ENCODE measurements at places on chromosomes 3 and 15. TPM values are rescaled to one million over a fixed set of nuclear protein-coding genes. Genes with fewer than 3 reads are reported as not detected.

The TTLL13 gene
- not detected for total RNA-seq

The GCSAM gene
- not detected for total RNA-seq

- DNase-seq, result no peak
These were observed 702.0 kb downstream of the GRM7 start for GRCh38 chr3:7562892-7563291.

The REC114 gene
- not detected for total RNA-seq

The PP2D1 gene
- total RNA-seq, result not detected

The HLTF gene
- 24.6 TPM for total RNA-seq

- DNase-seq, result peak; percentile 45
These were observed 269.5 kb downstream of the SUCLG2 start for GRCh38 chr3:67384760-67385397.

The FOXB1 gene
- total RNA-seq, result not detected

- DNase-seq, result no peak
These were observed 269.4 kb upstream of the RGMA start for GRCh38 chr15:93358166-93359059.

DNA sequence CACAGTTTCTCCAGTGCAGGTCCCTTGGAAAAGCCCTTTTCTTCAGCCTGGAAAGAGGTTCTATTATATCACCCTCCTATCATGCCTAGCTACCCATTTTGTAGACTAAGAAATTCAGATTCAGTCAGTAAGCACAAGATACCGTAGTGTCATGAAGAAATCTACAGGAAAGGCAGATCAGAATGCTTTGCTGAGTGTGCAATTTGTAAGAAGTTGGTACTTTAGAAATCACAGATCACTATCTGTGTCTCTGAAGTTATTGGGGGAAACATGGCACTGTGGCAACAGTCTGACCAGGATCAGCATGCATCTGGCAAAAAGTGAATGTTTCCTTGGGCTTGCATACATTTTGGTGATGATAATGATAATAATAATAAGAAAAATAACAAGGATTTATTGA is 531.8 kb downstream of the EPHB1 start:
- no peak for DNase-seq

GRCh38 chr15:99476413-99477222 is 89.2 kb upstream of the MEF2A start:
- DNase-seq, result peak; percentile 84

DNA sequence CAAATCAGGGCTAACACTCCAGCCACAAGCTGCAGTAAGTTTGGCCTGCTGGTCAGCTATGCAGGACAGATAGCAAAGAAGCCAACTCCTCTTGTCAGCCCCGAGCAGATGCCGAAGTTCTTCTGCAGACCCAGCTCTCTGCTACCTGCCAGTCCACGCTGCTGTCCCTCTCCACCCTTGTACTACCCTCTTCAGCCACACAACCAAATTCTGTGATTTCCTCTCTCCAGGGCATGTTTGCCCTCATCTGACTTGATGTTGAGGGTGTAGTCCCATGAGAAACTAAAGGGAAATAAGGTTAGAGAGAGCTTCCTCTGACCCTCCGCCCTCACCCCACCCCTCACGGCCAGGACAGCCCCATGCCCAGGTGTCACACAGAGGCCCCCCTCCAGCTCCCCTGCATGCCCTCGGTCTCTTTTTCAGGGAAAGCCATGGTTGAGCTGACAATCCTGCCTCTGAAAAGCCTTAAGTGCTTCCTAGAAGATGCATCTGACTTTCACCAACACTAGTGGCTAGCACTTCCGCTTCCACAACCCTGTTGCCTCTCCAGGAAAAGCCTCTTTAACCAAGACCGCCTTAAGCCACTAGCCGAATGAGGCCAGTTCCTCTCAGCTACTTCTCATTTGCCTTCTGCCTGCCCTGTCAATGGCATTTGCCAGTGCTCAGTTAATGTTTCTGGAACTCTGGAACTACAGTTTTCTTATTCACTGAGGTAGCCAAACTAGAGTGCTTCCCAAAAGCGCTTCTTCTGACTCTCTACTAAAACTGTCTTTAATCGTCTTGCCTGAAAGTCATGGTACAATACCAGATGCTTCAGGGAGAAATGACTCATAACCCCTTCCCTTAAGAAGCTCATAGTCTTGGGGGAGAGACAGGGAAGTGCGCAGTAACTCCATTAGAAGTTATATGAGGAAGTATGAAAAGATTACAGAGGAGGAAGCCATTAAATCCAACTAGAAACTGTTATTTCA is 300.4 kb upstream of the STT3B start:
- DNase-seq, result peak; percentile 49

DNA sequence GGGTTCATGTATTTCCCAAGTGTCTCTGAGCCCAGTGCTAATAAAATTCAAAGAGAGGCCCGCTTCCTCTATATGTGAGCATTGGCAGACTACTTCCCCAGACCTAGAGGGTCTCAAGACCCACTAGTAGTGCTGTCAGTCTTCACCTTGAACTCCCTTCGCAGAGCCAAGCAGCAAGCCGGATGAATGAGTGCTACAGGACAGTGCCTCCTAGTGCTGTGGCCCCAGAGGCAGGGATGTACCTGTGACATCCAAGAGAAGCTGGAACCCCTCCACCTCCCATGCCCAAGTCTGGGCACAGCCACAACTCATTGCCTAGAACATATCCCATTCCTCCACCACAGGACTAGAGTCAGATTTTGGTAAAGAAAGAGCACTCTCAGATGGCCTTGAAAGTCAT is 37.2 kb upstream of the MASP1 start:
- DNase-seq, result no peak

DNA sequence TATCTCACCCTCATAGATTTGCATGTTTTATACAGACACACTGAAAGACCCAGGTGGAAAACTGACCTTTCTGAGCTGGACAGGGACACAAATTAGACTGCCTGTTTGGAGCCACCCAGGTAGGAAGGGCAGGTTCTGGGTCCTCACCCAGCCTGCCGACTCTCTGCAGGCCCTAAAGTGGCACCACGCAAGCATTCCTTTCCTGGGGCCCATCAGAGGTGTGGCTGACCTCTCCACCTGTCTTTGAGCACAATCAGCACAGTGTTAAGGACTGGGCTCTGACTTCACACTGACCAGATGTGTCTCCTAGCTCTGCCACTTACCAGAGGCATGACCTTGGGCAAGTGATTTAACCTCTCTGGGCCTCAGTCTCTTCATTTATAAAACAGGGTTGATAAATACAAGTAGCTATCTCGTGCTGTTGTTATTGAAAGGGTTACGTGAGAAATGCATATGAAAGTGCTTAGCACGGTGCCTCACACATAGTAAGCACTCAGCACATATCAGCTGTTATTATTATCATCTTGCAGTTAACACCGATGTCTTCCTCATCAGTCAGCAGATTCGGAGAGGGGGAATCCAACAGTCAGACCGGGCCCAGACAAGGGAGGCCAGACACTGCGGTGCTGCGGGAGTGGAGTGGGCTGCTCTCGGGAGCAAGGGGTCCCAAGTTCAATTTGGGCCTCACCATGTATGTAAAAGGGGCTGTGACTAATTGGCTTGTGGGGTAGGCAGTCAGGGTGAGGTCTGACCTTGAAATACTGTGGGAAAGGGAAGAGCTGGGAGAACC is 2.0 kb upstream of the TBC1D2B start:
- DNase-seq, result no peak

DNA sequence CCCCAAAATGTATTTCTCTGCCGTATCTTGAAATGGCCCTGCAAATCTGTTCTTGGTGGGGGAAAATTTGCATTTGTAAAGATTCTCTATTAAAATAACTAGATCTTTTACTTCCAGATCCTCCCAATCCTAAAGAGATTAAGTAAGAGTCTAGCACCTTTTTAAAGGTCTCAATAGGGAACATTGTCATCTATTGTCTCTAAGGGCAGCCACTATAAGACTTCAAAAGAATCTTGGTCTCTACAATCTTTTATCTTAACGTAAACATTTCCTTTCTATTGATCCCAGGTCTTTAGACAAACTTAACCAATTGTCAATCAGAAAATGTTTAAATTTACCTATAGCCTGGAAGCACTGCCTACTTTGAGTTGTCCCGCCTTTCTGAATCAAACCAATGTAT is 1313.3 kb downstream of the ROBO2 start:
- no peak for DNase-seq

DNA sequence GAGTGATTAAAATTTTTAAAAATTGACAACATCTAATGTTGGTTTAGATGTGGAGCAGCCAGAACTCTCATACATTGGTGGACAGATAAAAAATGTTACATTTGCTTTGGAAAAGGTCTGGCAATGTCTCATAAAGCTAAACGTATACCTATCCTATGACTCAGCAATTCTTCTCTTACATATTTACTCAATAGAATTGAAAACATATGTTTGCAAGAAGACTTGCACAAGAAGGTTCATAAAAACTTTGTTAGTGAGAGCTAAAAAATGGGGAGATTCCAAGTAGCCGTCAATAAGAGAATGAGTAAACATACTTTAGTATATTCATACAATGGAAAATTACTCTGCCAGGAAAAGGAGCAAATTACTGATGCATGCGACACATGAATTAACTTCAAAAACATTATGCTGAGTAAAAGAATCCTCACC is 30.0 kb downstream of the MASP1 start:
- DNase-seq, result no peak

GRCh38 chr15:64146885-64147681 is 4.4 kb upstream of the SNX22 start:
- no peak for DNase-seq

The SLC9C1 gene
- 0.09 TPM for total RNA-seq

The PPP2R3A gene
- total RNA-seq, result 14.6 TPM

DNA sequence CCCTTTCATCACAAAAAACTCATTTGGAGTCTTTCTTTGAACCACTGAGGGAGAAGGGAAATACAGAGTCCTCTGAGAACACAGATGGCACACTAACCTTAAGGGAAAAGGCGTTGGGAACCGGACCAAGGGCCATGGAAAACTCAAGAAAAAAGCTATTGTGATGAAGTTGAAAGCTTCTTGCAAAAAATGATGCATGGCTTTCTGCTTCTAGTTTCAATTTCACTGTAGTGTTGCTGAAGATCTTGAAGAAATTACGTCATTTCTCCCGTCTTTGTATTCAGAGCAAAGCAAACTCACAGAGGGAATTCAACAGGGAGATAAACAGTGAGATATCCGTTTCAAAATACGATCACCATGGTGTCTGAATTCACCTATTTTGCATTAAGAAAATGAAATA is 642.3 kb upstream of the ADAMTS9 start:
- DNase-seq, result no peak

DNA sequence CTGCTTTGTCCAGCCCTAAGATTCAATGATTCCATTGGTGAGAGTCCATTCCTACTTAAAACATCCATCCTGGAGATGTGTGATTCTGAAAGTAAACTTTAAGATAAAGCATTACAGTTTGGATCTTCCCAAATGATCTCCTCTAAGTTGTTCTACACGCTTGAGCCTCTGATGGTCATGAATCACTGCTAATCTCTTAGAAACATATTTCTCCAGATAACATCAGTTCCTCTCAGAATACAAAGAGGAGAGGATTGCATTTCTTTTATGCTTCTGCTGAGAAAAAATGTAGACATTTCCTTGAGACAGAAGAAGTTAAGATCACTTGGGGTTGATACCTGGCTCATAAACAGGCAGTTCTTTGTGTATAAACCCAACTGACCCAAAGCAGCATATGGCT is 281.2 kb upstream of the DPH6 start:
- peak; percentile 77 for DNase-seq

- peak; percentile 24 for DNase-seq
These were observed 85.0 kb downstream of the RAB11A start for GRCh38 chr15:65954289-65954741.

GRCh38 chr3:144437989-144438388 is 466.4 kb downstream of the DIPK2A start:
- no peak for DNase-seq

The TGM5 gene
- not detected for total RNA-seq

The SENP8 gene
- 1.4 TPM for total RNA-seq

The RASGRF1 gene
- not detected for total RNA-seq

DNA sequence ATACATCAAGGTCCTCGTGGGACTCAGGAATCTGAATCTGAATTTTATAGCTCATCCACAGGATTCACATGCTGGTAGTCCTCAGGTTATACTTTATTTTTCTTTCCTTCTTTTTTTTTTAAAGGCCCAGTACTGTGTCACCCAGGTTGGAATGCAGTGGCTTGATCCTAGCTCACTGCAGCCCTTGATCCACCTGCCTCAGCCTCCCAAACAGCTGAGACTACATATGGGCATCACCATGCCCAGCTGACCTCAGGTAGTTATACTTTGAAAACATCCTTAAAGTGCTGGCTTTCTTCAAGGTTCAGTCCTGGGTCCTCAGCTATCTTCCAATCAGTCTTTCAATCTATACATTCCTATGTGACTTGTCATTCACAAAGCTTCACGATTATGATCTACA is 38.2 kb downstream of the SNX4 start:
- DNase-seq, result no peak

GRCh38 chr15:78343276-78344060 is 3.3 kb downstream of the CRABP1 start:
- DNase-seq, result no peak

GRCh38 chr15:63912061-63912615 is 78.4 kb upstream of the HERC1 start:
- no peak for DNase-seq

- DNase-seq, result no peak
These were observed 315.6 kb upstream of the THBS1 start for GRCh38 chr15:39265261-39265660.

DNA sequence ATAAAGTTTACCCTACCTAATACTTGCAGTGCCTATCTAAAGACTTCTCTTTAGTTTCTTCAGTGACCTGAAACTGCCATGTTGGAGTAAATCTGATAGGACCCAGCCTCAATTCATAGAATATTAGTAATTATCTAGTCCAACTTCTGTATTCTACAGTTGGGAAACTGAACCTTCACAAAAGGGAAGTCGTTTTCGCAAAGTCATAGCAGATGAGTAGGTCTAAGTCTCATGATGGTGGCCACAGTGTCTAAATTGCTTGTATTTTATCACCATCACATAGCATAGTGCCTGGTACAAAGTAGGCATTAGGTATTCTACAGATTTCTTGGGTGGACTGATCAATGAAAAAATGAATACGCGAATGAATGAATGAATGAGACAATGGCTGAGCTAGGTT is 8.4 kb downstream of the GMNC start:
- no peak for DNase-seq

The GPR27 gene
- total RNA-seq, result not detected

GRCh38 chr3:10927551-10927950 is 65.0 kb upstream of the SLC6A1 start:
- no peak for DNase-seq

The LYZL4 gene
- not detected for total RNA-seq

The PTPRG gene
- total RNA-seq, result 37.5 TPM

The RARRES1 gene
- total RNA-seq, result 1.8 TPM

DNA sequence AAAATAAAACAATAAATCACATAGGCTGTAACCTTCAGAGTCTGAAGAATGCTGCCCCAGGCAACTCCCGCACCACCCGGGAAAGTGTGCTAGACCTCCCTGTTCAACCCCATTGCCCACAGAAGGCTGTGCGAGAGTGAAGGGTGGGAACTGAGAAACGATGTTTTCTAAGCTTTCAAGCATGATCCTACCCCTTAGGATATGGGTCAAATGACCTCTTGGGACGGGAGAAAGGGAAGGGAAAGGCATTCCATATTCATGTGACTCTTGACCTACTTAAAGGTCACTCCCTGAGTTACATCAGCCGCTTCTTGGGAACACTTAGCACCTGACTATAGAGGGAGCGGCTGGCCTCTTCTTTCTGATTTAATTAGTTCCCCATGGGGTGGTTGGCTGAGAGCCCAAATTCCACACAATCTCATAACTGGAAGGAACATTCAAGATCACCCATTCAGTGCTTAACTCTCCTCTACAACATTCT is 114.7 kb upstream of the SLC24A5 start:
- no peak for DNase-seq

Measured in endothelial cell of umbilical vein (primary cell).